ENCODE measurements at places on chromosomes 5 and 9.

GRCh38 chr5:7910738-7911428 lies 41.9 kb downstream of the MTRR start:
- no peak for DNase-seq

GRCh38 chr5:81961651-81962440 lies 10.0 kb upstream of the ATG10 start:
- DNase-seq: no peak

- DNase-seq: no peak
Measured at GRCh38 chr5:181217803-181218062, 5.3 kb upstream of the TRIM41 start.

GRCh38 chr9:714675-715074 lies 126.8 kb upstream of the DMRT1 start:
- DNase-seq: no peak

DNA sequence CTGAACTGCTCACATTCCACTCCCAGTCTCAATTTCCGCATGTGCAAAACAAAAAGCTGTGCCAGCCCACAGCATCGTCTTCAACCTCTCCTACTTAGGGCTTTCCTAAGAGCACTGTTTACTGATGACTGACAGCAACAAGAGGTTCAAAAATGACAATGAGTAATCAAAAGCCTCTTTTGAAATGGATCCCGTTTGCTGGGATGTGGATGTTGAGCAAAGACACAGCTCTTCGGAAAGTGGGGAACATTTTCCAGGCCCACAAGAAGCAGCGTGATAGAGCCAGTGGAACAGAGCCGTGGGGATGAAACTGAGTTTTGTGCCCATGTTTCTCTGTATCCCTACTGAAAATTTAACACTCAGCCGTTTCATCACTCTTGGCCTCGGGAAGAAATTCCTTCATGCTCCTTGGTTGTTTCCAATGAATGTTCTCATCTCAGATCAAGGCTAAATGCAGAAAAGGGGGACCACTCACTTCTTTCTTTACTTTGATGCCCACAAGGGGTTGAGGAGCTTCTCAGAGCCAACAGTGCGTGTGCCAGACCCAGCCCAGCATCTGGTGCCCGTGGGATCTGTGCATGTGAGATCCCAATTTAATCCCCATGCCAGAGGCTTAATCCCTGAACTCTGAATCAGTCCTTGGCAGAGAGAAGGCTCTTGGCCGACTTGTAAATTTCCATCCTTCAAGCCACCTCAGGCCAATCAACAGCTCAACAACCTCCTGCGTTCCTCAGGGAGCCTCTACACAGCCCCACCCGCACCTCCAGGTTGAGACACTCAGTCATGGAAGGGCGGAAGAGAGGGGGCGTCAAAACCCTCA lies 230.2 kb upstream of the DAPK1 start:
- DNase-seq: no peak

- no peak for DNase-seq
Measured at GRCh38 chr5:157379983-157380382, 80.0 kb upstream of the NIPAL4 start.

GRCh38 chr5:114418176-114419066 lies 56.6 kb downstream of the KCNN2 start:
- DNase-seq: no peak

DNA sequence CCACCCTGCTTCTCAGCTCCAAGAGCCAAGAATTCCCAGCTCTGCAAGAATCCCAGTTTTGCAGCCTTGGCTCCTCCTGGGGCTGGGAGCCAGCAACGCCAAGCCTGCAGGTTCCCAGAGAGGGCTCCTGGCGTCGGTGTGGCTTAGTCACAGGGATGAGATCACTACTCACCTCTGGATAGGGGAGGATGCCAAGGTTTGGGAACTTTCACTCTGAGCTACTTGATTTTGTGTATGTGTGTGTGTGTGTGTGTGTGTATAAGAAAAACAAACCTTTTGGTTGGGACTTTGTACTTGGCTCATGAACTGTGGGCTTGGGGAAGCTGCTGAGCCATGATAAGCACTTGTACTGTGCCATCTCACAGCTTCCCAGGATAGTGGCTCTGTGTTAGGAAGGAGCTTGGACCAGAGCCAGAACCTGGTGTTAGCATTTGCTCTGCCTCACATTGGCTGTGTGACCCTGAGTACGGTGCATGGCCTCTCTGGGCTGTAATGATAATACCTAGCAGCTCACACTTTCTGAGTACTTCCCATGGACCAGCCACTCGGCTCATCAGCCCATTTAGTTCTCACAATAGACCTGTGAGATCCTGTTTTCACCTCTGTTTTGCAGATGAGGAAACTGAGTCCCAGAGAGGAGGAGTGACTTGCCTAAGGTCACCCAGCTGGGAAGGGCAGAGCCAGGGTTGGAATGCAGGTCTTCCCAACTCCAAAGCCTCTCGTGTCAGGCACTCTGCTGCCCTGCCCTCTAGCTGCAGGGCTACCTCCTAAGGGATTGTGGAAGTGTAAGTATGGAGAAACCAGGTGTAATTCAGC lies 41.4 kb upstream of the DAB2IP start:
- no peak for DNase-seq

GRCh38 chr5:133469846-133470245 lies 142.5 kb downstream of the FSTL4 start:
- DNase-seq: no peak

DNA sequence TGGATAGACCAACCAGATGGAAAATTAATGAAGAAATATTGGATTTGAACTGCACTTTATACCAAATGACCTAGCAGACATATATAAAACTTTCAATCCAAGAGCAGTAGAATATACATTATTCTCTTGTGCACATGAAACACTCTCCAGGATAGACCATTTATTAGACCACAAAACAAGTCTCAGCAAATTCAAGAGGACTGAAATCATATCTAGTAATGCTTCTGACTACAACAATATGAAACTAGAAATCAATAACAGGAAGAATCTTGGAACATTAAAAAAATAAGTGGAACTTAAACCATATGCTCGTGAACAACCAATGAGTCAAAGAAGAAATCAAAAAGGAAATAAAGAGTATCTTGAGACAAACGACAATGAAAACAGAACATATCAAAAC lies 150.0 kb upstream of the CD180 start:
- DNase-seq: no peak

DNA sequence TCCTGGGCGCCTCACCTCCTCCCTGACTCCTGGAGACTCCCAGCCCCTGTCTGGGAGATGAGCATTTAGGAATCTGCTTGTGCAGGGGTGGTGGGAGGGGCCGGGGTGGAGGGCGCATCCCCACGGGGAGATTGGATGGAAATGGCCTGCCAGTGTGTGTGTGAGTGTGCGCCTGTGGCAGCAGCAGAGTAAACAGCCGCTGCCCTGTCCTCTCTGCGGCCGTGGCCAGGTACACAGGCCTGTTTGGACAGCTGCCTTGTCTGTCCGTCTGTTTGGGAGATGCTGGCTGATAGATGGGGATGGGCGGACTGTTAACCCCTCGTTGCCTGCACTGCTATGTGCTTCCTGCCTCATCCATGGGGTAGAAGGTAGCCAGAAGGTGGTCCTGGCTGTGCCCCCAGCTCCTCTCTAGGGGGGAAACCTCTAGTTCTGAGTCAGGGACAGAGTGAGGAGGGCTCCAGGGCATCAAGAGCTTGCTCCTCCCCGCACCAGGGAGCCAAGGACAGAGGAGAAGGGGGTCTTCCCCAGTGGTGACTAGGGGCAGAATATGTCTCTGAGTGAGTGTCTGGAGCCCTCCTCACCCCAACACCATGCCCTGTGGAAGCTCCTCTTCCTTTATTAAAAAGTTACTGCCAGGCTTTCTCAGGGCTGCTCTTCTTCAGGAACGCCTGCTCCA lies 60.1 kb downstream of the LMX1B start:
- no peak for DNase-seq

- no peak for DNase-seq
Measured at GRCh38 chr5:128357226-128357625, 180.8 kb downstream of the FBN2 start.

GRCh38 chr9:86926145-86926544 lies 21.2 kb downstream of the GAS1 start:
- no peak for DNase-seq

DNA sequence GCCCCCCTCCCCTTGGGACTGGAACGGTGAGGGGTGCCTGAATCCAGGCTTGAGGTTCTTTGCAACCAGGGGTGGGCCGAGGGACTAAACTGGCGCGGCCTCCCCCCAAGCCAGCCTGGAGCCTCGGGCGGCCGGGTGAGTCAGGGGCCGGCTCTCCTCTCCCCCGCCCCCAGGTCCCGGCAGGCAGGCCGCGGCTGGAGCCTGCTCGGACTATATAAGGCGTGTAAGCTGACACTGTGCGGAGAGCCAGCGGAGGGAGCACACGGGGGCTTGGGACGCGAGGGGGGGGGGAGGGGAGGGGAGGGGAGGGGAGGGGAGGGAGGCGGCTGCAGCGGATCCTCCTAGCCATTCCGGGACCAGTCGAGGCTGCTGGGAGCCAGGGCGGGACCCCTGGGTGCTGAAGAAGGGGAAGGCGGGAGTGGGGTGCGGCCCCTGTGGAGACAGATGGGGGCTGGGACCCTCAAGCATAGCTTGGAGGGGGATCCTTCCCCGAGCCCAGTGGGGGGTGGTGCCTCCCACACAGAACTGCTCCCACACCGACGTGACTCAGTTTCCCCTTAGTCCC lies 595 bp downstream of the PDLIM7 start:
- no peak for DNase-seq

GRCh38 chr5:150214289-150214688 lies 24.4 kb downstream of the SLC6A7 start:
- no peak for DNase-seq

DNA sequence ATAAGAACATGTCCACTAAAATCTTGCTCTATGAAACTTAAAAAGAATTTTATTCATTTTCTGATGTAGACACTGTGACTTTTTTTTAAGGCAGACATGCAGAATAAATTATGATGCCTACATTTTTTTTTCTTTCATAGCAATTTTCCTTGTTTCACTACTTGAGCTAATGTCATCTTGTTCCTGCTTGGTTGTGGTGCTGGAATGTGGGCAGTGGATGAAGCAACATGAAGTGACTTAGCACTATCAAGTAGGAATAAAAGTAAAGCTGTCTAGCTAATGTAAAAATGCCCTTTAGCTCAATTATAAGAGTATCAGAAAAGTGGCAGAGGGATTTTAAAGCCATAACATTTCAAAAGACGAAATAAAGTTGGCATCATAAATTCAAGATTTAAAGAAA lies 191.0 kb downstream of the ADAMTS6 start:
- DNase-seq: no peak

DNA sequence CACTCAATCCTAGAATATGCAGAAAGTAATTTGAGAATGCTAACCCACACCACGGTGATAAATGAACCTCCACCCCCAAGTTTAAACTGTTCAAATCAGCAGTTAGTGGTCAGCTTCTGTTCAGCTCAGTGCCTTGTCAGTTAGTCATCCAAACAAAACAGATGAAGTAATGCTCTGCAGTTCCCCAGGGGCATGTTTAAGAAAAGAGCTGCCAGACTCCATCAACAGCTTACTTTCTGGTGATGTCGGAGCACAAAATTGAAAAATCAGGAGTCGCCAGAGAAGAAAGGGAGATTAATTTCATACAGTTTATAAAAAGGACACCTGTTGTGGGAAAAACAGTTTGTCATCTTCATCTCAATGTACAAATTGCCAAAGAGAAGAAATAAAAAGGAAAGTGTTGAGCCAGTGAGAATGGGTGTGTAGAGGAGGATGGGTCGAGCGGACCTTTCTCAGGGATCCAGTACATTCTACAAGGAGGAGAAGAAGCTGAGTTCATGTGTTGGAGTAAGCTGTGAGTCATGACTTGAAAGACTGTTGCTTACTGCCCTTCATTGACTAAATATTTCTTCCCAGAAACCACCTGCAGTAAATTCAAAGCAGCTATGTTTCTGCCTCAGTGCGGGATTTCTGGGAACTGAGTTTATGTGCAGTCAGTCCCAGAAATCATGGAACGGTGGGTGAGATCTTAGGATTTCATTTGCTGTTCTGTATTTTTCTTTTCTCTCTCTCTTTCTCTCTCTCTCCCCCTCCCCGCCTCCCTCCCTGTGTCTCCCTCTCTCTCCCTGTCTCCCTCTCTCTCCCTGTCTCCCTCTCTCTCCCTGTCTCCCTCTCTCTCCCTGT lies 13.7 kb downstream of the TRIO start:
- DNase-seq: no peak

DNA sequence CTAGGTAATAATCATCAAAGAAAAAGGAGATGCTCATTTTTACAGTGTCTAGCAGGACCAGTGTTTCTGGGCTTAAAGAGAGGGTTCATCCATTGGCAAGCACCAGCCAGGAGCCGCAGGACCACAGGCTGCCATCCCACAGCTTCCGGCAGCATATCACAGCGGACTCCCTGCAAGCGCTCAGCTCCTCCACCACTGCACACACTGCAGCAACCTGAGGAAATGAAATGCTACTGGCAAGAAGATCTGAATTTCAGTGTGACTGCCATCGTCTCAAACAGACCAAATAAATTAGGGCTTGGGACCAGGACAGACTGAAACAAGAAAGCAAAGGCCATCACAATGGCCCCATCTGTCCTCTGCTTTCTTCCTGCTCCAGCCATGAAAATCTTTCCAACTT lies 114.2 kb downstream of the TTC39B start:
- DNase-seq: no peak

GRCh38 chr5:39211773-39212172 lies 7.6 kb downstream of the FYB1 start:
- DNase-seq: no peak

DNA sequence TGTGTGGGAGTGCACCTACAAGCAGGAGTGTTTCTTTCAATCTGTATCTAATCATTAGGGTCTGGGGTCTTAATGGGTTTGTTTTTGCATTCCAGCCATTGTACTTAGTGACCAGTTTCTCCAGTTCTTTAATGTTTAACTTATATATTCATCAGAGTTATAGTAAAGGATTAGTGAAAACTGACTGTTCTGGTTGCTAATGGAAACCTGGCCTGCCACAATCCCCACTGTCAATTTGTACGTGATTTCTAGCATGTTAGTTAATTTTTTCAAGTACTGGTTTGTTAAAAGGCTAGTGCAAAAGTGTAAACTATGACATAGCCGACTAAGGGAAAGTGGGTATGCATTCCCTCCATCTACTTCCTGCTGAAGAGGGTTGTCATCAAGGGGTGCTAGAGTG lies 276.1 kb downstream of the HTR1A start:
- no peak for DNase-seq

DNA sequence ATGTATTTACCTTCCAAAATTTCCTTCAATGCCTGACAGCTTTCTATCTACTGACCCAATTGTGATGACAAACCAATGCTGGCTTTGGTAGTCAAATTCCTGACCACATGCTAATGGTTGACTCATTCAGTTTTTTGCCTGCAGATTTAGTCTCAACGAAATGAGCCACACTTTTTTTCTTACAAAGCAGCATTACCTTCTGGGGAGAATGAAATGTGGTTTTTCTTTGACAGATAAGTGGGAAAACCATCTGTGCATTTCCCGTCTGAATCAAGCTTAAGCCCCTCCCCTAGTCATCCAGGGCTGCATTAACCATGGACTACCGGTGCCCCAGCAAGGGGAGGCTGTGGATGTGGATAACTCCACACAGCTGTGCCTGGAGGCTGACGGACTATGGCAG lies 99.6 kb upstream of the TAF11L2 start:
- DNase-seq: no peak

GRCh38 chr9:3205421-3206095 lies 320.2 kb downstream of the RFX3 start:
- no peak for DNase-seq

All from stimulated activated naive CD4-positive, alpha-beta T cell treated with Interleukin-2 at 50 U/mL for 16 hours (primary cell).